ENCODE measurements at places on chromosomes 6 and 20.

DNA sequence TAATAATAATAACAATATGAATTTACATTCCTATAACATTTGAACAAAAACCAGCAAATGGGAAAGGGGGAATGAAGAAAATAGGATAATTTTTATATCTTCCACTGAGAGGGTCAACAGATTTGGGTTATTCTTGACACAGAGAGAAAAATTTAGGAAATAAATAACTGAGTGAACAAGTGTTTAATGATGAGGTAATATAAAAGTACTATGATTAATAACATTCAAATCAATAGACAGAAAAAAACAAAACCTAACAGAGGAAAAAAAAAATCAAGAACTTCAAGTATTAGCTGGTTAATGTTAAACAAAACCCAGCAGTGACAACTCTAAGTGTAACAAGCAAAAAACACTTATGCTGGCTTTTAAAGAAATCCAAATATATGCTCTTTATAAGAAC, 66.5 kb downstream of the LCA5 start:
- DNase-seq = no peak

GRCh38 chr6:32133786-32134185, 3.7 kb upstream of the FKBPL start:
- DNase-seq = no peak

DNA sequence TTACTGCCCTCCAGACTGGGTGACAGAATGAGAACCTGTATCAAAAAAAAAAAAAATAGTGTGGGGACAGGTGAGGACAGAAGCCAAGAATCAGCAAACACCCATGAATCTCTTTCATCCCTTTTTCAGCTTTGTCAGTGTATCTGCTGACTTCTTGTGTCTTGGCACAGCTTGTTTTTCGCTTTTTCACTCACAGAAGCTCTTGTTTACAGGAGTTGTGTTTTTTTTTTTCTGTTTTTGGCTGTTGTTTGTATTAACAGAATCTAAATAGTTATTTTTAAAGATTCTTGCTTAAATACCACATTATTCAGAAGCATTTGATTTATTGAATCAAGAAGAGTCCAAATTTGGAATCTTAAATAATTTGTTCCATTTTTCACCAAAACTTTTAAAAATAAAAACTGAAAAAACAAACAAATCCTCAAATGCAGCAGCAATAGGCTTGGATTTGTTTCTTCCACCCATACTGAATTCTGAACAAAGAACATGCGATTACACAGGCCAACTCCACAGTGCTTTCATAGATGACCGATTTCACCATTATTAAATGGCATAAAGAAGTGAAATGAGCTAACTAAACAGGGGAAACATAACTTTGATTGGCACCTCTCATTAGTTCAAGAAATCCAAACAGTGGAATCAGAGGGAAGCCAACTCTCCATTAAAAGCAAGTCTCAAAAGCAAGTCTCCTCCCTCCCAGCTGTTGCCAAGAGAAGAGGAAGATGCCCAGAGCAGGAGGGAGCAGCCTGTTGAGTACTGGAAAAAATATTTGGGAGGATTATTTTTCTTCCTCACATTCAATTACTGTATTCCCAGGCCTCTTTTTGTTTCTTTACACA, 27.2 kb upstream of the GPR63 start:
- no peak for DNase-seq

- no peak for DNase-seq
These were observed 73.9 kb downstream of the F13A1 start for GRCh38 chr6:6246544-6246943.

DNA sequence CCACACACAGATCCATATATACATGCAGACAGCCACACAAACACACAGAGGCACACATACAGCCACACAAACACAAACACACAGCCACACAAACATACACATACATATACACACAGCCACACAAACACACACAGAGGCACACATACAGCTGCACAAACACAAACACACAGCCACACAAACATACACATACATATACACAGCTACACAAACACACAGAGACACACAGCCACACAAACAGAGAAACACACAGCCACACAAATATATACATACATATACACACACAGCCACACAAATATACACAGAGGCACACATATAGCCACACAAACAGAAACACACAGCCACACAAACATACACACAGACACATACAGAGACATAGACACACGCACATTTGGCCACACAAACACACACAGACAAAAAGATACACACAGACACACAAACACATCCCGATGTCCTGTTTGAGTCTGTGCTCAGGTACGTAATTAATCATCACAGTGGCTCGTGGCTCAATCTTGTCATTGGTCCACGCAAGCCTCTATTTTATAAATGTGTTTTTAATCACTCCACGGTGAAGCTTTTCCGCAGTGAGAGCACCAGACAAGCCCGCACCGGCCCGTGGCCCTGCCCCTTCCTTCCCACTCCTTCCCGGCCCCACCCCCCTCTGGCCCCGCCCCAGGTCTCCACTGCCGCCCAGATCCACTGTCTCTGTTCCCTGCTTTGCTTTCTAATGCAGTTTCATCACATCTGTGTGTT, 135.3 kb downstream of the CDH4 start:
- no peak for DNase-seq

DNA sequence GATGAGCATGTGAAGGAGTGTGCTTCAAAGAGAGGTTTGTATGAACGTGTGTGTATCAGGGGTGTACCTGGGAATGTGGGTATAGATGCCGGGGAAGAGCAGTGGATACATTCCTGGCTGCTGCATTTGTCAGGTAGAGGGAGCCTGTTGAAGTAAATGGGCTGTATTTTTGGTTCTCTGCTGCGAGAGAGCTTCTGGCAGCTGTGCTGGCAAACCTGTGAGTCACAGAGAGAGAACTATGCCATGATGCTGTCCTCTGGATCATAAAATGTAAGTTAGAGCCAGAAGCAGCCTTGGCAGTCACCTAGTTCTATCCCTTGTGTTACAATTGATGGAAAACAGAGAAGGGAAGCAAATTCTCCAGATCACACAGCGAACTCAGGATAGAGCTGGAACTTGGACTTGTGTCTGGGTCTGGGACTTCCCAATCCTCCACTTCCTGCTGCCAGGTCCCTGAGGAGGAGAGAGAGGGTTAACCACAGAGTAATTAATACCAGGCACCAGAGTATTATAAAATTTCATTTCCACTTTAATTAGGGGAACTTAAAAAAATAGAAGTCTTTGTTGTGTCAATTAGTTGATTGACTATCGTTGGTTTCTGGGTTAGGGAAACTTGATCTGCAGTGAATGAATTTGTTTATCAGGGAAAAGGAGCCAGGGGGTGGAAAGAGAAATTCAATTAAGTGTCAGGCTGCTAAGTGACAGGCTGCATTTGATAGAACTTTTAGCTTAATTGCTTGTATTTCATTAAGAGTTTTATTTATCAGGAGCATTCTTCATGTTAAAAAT, 41.1 kb upstream of the GTSF1L start:
- DNase-seq = no peak

GRCh38 chr6:1611572-1612298, 2.0 kb downstream of the FOXC1 start:
- DNase-seq = no peak

DNA sequence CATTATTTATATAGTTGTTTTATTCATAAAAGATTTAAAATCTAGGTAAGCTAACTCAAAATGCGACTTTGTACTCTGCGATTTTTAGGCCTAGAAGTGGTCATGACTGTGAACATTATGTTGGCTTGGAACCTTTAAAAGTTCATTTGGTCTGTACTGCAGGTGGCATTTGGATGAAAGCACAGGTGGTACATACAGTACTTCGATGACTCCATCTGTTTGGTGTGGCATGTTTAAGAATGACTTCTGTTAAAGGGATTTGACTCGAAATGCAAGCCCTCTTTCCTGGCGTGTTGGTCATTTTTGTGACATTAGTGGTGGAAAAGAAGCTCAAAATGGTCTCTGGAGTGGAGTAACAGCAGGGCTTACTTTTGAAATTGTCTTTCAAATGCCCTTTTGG, 118.1 kb downstream of the UST start:
- DNase-seq = no peak

GRCh38 chr6:16408766-16409165, 170.4 kb downstream of the GMPR start:
- DNase-seq = no peak

- no peak for DNase-seq
These were observed 8.3 kb upstream of the PDE10A start for GRCh38 chr6:165671222-165671768.
